ENCODE measurements at places on chromosomes 5 and 9.

DNA sequence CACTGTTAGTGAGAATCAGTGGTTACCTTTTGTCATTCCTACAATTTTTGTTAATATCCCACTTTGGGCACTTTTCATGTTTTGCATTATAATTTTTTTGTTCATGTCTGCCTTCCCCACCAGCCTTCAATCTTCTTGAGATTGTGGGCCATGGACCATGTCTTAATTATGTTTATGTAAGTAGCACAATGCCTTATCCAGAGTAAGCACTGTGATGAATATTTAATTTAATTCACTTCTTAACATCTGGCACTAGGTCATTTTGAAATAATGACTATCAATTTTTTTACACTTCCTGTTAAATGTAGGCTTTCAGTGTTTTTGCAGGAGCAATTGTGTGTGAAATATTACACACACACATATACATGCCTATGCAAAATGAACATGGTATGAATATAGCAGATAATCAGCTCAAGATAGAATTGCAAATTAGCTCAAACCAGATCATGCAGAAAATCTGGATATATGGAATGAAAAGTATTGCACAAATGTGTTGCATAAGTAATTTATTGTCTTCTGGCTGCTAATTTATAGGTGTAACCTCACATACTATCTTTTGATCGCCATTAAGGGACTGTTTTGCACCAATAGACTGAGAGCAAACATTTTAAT is 5.3 kb upstream of the SHOC1 start:
- no peak for DNase-seq

DNA sequence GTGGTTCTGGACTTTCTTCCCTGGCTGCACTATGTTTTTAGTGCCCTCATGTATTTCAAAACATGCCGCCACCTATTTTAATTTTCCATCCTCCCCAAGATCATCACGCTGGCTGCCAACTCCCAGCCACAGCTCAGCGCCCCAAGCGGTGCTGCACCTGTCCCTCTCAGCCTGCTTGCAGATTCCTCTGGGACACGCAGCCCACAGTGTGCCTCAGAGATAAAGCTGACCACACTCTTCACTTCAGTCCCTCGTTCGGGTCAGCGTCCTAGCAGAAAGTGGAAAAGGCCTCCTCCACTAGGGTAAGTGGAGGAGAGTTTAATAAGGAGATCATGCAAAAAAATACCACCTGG is 56.2 kb upstream of the CKS2 start:
- DNase-seq: no peak

DNA sequence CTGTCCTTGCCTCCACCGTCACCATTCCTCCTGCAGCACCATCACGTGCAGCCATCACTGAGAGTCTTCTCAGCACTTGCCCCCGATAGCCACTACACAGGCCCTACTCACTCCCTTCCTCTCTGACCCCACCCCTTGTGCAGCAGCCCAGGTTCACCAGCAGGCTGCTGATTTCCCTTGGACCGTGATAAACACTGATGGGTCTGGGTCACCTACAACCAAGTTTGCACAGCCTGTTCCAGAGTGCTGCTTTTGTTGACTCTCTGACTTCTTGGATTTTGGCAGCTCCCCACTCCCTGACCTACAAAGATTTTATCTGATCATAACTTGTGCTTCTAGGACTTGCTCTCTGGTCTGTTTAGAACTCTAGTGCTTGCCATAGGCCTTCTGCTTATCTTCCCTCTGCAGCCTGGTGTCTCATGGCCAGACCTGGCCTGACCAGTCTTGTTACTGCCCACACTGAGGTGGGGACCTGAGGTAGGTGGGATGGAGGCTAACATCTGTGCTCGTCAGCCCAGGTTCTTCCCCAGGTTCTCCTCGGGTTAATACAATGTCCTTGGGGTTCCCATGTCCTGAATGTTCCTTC is 109.3 kb downstream of the TARS1 start:
- DNase-seq: no peak

GRCh38 chr9:100739208-100739607 is 161.3 kb downstream of the CAVIN4 start:
- DNase-seq: no peak

- no peak for DNase-seq
Measured at GRCh38 chr5:88647901-88648300, 235.1 kb downstream of the MEF2C start.

- no peak for DNase-seq
Measured at GRCh38 chr9:76624391-76625048, 139.7 kb upstream of the PCA3 start.

DNA sequence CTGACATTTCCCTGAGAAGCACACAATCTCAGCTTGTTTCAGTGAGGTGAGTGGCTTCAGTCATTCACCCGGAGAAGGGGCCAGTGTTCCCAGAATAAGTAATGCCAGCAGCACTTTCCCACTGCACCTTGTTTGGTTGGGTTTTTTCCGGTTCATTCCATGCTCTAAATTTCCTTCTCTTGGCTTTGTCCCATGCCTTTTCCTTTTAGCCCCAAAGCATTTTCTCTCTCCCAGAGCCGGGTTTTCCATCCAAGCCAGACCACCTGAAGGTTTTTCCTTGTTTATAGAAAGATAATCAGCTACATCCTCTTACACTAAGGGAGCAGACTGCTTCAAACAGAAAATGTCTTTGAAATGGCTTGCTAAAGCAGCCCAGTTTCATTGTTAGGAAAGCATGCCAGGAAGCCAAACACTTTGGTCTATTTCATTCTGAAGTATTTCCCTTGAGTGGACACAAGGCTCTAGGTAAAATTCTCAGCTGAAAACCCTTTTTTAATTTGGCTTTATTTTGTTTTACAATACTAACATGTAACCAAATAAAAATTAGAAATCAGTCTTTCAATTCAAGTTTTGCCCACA is 501.6 kb downstream of the DTWD2 start:
- DNase-seq: no peak

- DNase-seq: peak; percentile 32
Measured at GRCh38 chr5:173315495-173316338, 12.5 kb downstream of the STC2 start.

- no peak for DNase-seq
Measured at GRCh38 chr9:107989099-107989498, 499.5 kb upstream of the KLF4 start.

DNA sequence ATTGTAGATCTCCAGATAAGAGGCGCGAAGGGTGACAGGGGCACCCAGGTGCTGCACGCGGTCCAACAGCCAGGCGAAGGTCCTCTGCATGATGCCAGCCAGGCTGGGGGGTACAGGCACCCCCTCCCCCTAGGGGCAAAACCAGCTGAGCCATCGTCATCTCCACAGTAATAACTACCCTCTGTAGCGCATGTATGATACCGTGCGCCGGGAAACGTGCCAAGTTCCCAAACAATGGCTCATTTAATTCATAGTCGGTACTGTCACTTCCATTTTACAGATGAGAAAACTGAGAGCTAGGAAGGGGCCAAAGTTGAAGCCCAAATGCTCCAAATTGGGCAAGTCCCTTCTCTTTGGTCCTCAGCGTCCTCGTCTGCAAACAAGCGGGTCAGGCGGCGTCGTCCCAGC is 1.5 kb downstream of the KIF12 start:
- DNase-seq: no peak

- no peak for DNase-seq
Measured at GRCh38 chr5:142819825-142820224, 49.6 kb downstream of the ARHGAP26 start.

- DNase-seq: no peak
Measured at GRCh38 chr9:18706648-18707047, 232.7 kb downstream of the ADAMTSL1 start.

DNA sequence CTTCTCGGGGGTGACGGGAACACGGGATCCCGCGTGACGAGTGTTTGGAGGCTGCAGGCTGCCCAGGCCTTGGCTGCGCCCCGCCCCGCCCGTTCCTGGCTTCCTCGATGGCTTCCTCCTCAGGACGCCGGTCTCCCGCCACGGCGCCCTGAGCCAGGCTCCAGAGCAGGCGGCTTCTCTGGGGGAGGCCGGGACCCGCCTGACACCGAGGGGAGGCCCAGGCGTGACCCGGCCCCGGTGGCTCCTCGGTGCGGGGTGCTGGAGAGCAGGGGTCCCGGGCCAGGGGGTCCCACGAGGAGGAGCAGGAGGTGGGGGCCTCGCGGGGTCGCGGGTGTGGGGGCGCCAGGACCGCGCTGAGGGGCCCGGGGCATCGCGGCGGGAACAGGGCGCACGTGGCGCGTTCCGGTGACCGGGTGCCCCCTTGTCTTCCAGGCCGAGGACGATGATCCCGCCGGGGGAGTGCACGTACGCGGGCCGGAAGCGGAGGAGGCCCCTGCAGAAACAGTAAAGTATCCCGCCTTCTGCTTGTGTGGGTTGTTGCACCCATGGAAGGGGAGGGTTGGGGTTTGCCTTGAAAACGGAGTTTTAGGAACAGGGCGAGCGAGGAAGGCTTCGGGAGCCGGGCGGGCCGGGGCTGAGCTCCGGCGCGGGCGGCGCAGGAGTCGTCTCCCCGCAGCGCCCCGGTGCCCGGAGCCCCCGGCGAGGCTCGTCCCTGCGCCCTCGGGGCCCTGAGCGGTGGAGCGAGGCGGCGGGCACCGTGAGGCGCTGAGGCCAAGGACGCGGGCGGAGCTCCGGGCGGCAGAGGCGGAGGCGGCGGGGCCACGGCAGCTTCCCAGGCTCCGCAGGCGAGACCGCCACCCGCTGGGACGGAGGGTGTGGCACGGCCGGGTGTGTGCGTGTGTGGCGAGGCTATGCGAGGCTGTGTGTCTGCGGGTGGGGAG is 22.2 kb downstream of the AHRR start:
- DNase-seq: no peak

DNA sequence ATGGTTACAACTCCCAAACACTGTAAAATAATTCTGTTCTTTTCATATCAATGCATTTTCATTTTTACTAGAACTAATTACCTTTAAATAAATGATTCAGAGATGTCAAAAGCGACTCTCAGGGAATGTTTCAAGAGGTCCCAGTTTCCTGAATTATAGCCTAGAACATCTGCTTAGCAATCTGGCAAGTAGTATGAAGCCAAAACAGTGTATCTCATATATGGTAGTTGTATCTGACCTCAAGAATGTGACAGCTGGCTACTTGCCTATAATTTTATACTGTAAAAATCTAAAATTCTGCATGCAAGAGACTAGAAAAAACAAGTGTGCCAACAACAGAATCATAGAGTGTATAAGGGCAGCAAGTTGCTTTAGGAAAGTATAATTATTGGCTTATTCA is 187.7 kb upstream of the POU5F2 start:
- DNase-seq: no peak

- no peak for DNase-seq
Measured at GRCh38 chr5:152511531-152512132, 106.6 kb upstream of the NMUR2 start.

GRCh38 chr5:50927953-50928352 is 261.5 kb downstream of the PARP8 start:
- no peak for DNase-seq

GRCh38 chr9:112853882-112854585 is 36.6 kb downstream of the SLC46A2 start:
- no peak for DNase-seq

DNA sequence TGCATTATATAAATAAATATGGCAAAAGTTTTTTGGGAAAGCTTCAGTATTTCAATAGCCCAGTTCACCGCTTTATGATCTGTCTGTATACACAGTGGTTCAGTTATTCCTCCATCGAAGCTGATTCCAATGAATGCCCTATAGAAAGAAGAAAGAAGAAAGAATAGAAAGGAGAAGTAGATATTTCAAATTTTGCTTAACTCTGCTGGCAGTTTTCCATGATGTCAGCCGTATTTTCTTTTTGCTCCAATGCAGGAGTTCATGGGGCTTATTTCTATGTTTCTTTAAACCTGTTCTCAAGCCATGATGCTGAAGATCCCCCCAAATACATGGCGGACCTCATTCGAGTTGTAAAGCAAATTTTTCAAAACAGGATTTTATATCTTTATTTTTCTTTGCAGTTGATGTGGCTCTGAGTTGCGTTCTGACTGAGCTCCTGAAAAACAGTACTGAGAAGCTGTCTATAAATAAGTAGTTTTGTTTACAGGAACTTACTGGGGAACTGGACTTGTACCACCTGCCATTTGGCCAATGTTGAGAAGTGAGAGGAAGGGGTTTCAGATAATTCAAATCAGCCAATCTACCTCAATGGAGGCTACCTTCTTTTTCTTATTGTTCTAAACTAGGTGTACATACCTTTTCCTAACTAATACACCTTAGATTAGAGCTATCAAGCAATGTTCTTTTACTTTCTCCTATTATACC is 418.5 kb upstream of the MEF2C start:
- DNase-seq: no peak

GRCh38 chr9:2016408-2017330 is 1.5 kb downstream of the SMARCA2 start:
- peak; percentile 76 for DNase-seq

GRCh38 chr5:112419164-112419985 is at the start of gene EPB41L4A:
Gene EPB41L4A, minus strand, starts transcription at chr5:112419277. Its CDS starts 238 bp downstream, at chr5:112419039.
- DNase-seq: no peak

DNA sequence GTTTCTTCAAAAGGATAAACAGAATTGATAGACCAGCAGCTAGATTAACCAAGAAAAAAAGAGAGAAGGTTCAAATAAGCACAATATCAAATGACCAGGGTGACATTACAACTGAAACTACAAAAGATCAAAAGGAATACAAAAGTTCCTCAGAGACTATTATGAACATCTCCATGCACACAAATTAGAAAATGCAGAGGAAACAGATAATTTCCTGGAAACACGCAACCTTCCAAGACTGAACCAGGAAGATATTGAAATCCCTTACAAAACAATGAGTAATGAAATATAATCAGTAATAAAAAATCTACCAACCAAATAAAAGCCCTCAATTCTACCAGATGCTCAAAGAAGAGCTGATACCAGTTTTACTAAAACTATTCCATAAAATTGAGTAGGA is 252.1 kb downstream of the MCTP1 start:
- no peak for DNase-seq

GRCh38 chr5:166165596-166165995 is 2125.8 kb upstream of the WWC1 start:
- no peak for DNase-seq

- no peak for DNase-seq
Measured at GRCh38 chr5:124839371-124839998, 93.0 kb upstream of the ZNF608 start.

DNA sequence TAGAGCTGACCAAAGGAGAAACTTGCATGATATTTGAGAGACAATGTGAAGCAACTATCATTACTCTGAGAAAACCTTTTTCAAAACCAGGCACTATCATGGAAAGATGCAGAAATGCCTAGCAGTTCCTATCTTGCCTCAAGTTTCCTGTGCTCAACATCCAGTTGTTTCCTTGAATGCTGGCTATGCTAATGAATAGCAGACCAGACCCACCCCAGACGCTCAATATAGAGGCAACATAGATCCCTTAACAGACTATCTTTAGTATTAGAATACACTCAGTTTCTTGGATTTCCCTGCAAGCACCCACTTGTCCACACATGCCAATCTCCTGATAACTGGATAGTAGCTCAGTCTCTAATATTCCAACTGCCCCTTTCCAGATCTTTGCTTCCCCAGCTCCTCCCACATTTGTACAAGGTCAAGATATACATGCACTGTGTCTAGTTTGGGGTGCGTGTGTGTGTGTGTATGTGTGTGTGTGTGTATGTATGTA is 93.3 kb upstream of the PCSK5 start:
- no peak for DNase-seq

- DNase-seq: no peak
Measured at GRCh38 chr5:103847060-103847459, 284.5 kb upstream of the NUDT12 start.

- DNase-seq: no peak
Measured at GRCh38 chr9:128838338-128838737, 8.7 kb upstream of the SPOUT1 start.

GRCh38 chr9:91991721-91992341 is 41.8 kb upstream of the ROR2 start:
- no peak for DNase-seq

GRCh38 chr5:150156027-150156368 is 353 bp upstream of the PDGFRB start:
- DNase-seq: no peak

- no peak for DNase-seq
Measured at GRCh38 chr5:171728686-171729085, 56.9 kb upstream of the SMIM23 start.

All from hypothalamus (tissue), 51 donors.